GM12892 (cell line): ENCODE measurements at places on chromosomes 12 and 14.

DNA sequence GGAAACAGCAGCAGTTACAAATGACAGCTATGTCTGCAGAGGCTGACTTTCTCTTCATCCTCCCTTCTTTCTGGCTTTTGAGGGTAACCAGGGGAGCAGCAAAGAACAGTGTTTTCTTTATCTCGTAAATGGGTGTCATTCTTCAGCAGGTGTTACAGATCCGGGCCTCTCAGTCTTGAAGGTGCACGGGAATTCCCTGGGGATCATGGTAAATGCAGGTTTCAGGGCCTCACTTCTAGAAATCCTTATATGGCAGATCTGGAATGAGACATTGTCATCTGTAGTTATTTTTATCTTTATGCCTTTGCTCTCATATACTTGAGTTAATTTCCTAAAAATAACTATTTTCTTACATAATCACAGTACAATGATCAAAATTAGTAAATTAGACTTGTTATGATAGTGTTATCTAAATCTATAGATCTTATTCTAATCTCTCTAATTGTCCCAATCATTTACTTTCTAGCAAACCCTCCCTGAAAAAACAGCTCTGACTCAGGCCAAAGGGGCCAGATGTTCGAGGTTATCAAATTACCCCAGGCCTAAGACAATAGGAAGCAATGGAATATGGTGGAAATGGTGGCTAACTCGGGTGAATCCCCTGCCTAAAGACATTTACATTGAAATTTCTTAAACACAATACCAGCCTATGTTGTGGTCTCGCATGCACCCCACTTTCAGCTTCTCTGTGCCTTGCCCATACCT, 145.0 kb downstream of the CAND1 start:
- no peak for DNase-seq

- no peak for DNase-seq
Observed at GRCh38 chr14:29930283-29930682, 2.6 kb upstream of the PRKD1 start.

- DNase-seq, result no peak
Observed at GRCh38 chr12:131000000-131000486, 46.3 kb downstream of the ADGRD1 start.

DNA sequence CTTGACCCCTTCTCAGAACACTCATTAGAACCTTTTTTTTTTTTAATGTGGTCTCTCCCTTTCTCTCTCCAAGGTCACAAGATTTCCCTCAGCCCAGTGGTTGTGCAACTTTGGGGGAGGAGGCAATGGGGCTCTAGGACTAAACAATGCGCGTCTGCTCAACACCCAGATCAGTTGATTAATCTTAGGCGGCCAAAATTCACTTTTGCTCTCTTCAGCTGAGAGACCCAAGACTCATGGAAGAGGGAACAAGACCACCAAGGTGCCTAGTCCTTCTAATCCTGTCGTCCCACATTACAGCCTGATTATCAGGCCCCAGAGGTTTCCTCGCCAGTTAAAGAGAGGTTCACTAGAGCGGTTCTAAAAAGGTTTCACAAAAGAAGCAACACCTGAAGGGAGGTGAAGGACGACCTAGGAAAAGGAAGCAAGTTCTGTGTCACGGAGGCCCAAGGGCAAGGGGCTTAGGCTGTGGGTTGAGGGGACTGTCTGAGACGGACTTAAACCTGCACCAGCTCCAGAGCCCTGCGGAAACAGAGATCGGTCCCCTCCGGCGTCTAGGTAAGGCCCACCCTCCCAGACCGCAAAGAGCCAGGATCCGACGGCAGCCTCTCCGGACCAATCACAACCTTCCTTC, 824 bp upstream of the TARBP2 start:
- no peak for DNase-seq

DNA sequence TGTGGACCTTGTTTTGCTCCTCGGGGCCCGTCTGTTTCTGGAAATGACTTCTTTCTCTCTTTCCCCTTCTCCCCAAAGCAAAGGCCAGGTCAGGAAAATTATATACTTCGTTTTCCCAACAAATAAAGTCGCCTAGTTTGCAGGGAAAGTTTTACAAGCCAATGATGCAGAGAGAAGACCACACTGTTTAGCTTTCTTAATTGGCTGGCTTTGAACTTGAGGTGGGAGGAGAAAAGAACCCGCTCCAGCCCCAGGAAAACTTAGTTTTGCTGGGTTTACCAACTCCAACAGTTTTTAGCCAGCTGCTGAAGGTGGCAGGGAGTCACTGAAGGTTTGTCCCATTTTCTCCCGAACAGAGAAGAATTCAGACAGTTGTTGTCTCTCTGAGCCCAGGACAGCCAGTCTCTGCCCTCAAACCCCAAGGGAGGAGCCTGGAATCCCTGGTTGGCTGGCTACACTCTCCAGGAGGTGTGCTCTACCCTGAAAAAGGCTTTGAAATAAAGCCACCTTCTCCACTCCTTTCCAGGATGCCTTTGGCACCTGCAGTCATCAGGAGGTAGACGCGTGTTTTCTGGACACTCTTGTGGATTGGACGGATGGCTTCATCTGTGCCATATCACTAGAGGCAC, 24.8 kb downstream of the BCL11B start:
- DNase-seq, result no peak

DNA sequence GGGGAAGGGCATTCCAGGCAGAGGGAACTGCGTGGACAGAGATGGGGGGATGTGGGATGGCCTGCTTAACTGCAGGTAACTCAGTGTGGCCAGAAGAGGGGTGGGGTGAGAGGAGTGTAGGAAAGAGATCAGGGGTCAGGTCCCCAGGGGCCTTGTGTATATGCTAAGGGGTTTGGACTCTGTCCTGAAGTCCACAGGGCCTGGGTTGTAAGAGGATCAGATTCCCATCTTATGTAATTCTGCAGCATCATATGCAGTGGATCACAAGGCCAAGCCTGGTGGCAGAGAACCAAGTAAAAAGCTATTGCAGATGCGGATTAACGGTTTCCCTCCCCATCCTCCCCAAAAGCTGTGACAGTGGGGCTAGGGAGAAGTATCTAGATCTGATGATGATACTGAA, 8.7 kb downstream of the TCTN1 start:
- DNase-seq, result no peak

GRCh38 chr14:51104467-51104866, 9.6 kb upstream of the TRIM9 start:
- no peak for DNase-seq
